ENCODE measurements at places on chromosomes 11 and 22. TPM values are rescaled to one million over a fixed set of nuclear protein-coding genes. Genes with fewer than 3 reads are reported as not detected.

GRCh38 chr11:2199466-2200341 is 28.1 kb upstream of the TH start:
- DNase-seq = no peak

DNA sequence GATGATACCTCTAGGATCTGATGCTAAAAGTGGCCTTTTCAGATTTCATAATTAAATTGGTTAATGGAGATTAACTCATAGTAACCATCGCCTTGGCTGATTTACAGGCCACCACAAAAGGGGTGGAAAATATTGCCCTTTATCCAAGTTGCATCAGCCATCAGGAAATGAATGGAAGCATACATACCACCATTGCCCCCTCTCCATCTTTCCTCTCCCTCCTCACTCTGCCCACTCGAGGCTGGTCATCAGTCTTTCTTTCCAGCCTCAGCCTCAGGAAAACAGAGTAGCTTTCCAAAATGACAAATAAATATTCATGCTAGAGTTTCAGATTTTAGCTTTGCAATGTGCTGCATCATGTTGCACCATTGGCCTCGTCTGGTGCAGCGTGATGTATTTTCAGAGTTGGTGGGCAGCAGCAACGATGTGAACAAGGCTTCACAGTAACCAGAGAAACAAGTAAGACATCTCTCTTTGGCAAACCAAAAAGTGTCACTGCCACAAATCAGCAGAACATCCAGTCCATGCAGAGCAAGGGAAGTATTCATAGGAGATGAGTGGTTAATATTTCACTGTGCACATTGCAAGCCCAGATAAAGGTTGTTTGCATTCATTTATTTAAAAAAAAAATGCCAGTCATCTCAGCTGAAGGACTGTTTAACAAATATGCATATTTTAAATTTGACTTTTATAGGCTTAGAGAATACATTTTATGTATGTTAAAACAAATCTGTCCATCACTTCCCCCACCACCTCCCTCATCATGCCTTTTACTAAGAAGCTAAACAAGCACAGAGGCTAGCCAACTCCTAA is 136.7 kb upstream of the FAT3 start:
- DNase-seq = no peak

PKDREJ gene
- not detected for total RNA-seq

DNA sequence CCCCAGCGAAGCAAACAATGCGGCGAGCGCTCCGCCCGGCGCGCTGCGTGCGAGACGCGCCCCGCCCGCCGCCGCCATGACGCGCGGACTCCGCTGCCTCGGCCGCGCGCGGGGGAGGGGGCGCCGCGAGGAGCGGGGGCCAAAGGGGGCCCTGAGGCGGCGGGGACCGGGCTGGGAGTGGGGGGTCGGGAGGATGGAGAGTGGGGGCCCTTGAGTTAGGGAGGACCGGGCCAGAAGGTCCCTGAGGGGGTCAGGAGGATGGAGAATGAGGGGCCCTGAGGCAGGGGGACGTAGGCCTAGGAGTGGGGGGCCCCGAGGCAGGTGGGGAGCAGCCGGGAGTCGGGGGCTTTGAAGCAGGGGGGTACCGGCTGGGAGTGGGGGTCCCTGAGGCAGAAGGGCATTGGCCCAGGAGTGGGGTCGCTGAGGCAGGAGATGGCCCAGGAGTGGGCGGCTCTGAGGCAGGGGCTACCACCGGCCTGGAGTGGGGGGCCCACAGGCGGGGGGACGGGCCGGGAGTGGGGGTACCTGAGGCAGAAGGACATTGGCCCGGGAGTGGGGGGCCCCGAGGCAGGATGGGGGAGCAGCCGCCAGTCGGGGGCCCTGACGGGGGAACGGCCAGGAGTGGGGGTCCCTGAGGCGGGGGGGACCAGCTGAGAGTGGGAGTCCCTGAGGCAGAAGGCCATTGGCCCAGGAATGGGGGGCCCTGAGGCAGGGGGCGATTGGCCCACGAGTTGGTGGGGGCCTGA is at the start of gene BRD1:
Gene BRD1 (minus strand): TSS at position 21 of the 746 bp plus-strand sequence. CDS start 3,556 bp downstream, outside the sequence.
- DNase-seq = peak; percentile 65

DNA sequence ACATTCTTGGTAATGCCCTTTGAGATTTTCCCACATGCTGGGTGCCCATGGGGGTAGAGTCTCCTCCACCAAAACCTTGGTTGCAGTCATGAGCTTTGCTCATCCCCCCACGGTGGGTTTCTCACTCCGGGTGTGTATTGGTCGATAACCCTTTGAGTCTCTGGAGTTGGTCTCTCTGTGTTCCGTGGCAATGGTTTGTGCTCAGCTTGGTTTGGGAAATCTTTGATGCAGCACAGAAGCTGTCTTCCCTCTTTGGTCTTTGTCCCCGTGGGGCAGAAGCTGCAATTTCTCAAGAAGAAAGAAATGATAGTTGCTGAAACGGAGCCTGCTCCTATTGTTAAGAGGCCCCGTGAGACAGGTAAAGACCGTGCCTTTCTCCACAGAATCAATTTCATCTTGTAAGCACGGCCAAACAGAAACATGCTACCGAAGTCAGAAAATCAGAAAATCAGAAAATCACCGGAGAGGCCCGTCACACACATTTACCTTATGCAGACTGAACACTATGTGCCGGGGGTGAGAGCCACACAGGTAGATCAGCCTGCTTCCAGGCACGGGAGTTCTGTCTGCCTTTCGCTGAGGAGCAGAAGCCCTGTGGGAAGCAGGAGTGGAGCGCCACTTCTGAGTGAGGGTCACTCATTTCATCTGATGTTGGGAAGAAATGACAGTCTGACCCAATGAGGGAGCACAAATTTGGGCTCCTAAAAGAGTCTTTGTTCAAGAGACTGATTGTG is 186.1 kb downstream of the TBC1D22A start:
- no peak for DNase-seq

DNA sequence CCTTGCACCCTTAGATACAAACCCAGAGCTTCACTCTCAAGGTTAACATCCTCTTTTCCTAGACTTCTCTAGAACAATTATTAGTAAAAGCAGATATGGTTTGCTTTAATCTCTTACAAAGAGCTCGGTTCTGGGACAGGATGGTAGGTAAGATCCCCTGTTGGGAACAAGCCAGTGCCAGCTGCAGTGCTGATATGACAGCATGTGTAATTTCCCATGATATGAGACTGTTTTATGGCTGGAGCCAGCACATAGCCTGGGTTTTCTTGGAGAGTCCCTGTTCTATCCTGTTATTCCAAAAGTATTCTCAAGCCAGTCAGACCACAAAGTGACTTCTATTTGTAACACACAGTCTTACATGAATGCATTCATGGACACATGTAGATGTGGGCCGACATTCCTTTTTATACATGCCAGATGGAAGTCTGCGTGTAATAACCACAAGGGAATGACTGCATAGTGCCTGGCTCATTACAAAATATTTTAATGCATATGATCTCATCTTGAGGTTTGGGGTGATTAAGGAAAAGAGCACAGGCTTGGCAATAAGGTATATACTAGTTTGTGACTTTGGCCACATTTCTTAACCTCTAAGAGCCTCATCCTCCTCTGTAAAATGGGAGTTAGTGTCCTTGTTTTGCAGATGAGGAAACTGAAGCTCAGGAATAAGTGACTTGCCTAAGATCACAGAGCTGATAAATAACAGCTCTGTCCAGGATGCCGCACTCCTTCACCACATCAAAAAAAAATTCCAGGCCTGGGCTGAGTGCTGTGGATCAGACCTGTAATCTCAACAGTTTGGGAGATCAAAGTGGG is 21.8 kb downstream of the CLMP start:
- DNase-seq = no peak

FCHSD2 gene
- total RNA-seq = 8.2 TPM

CDC42EP1 gene
- 30.7 TPM for total RNA-seq

DNA sequence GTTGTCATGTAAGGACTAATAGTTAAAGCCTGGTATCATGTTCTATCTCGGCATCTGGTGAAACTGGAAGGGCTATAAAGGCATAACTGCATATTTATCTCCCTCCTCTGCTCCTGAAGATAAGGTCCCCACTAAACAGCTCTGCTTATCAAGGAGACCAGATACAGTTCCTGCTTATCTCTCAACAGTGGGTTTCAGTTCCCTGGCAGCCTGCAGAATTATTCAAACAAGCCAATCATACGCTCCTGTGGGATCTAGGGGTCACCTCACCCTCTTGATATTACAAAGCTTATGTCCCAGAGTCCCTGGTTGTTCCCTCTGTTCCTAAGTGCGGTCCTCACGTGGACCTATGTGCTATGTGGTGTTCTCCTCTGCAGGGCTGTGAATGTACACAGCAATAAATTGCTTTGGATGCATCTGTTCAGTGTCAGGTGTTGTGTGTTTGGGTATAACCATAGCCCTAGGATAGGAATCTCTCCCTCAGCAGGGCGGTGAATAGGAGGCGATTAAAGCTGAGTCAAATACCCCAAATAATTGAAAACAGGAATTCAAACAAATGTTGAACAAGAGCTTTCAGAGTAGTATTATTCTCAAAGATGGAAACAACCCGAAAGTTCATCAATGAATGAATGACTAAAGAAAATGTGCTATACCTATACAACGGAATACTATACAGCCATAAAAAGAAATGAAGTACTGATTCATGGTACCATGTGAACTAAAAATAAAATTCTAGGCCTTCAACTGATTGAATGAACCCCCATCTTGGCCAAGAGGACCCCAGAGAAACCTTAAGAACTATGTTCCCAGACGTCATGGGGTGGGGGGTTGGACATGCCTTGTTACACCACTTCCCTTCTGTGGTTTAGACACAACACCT is 3.1 kb upstream of the OOSP4A start:
- no peak for DNase-seq

DNA sequence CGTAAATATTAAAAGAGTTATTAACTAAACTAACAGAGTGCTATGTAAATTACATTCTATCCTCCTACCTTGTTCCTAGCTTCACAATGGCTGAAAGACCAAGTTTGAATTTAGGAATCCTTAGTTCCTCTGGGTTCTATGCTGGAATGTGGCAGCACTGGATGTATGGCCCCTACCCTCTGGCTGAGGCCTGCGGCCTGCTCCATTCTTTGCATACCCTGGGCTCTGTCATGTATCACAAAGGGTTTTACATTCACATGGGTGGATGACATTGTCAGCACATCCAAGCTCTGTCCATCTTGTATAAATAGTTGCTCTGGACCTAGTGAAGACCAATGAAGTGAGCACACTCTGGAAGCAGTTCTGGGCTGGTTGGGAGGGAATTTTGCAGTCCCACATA is 54.5 kb downstream of the AASDHPPT start:
- DNase-seq = no peak

DNA sequence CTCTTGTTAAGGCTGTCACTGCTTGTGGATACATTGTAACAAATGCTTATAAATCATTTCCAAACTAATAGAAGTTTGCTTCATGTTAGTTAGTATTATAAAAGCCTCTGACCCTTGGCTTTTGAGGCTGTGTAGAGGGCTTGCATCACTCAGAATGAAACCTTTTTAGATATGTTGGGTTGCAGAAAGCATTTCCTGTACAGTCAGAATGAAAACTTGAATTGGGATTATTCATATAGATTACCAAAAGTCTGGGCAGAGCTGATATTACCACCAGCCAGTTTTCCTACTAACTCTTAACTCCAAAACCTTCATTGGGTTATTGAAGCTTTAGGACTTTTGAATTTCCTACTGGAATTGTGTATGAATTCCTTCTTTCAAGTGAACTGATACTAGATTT is 12.0 kb downstream of the KMT2A start:
- DNase-seq = no peak

GRCh38 chr22:37898441-37899181 is 7.5 kb upstream of the MICALL1 start:
- peak; percentile 93 for DNase-seq

DNA sequence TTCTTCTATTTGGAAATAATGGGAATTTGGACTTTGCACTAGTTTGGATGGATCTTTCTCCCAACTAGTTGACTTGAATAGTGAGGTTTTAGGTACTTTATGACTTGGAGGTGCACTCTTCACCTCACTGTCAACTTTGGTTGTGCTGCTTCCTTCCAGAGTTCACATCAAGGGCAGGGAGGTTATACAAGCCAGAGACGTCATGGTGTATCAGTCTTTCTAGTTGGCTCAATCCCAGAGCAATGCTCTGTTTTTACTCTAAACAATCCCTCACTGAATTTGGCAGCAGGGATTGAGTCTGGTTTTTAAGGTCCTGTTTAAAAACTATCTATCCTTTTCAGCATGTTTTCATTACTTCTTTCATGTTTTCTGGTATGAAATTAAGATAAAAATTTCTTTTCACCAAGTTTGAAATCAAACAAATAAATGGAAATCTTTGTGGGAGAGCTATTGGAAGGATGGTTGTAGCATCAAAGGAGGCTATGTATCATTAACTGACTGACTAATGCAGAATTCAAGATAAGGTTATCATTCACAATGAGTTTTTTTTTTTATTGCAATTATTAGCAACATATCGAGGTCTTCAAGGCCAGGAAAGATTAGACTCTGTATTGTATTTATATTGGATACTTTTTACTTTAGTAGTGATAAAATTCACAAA is 28.0 kb upstream of the ZBED5 start:
- peak; percentile 29 for DNase-seq

DNA sequence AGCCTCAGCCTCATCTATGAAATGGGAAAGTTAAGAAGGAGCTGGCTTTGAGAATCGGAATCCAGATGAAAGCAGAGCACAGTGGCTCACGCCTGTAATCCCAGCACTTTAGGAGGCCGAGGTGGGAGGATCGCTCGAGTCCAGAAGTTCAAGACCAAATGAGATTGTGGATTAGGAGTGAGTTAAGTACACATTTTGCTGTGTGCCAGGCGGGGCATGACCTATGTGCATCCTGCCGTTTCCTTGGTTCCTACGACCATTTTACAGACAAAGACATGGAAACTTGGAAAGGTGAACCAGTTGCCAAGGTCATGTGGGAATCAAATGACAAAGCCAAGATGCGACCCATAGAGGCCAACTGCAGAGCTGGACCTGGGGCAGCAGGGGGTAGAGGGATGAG is 4.2 kb downstream of the PLA2G3 start:
- DNase-seq = no peak

DNA sequence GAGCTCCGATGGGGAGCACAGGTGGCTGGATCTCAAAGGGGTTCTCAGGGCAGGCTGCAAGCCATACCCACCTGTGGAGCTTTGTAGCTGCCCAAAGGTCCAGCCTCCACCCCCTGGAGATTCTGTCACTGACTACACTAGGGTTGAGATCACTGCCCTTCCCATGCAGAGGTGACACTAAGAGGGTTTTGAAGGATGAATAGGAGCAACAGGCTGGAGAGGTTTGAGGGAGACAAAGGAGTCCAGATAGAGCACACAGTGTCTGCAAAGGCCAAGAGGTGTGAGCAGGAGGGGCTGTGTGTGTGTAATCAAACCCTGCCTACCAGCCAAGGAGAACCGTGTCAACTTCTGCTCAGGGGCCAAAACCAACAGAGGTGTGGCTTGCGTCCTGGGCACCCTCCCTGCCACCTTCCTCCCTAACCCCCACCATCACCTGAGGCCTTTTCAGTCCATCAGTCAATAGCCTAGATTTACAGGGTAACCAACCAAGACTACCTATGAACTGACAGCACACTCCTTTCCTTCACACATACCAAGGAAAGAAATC is 43.0 kb upstream of the WNT11 start:
- no peak for DNase-seq

- DNase-seq = no peak
Observed at GRCh38 chr11:103929170-103929903, 107.1 kb upstream of the DDI1 start.

RFPL2 gene
- total RNA-seq = 4.1 TPM

GRCh38 chr11:107697291-107697690 is 14.6 kb downstream of the SLN start:
- no peak for DNase-seq

- no peak for DNase-seq
Observed at GRCh38 chr11:80595011-80595410, 1154.2 kb upstream of the TENM4 start.
